ENCODE measurements at places on chromosomes 4 and X.

GRCh38 chrX:16096141-16096540, 27.2 kb upstream of the GRPR start:
- DNase-seq, result no peak

DNA sequence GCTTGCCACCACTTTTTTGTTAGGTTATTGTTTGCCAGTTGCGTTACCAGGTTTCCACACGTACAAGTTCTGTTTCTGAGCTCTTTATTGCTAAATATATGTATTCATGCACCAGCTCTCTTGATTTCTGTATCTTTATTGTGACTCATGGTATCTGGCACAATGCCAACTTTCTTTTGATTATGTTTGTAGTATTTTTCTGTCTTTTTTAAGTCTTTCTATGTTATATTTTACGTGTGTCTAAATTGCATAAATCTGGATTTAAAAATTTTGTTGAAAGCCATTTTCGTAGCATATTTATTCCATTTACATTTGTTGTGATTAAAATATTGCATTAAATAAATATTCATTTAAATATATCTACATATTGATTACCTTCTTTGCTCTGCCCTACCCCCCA, 73.8 kb downstream of the KDM6A start:
- no peak for DNase-seq

GRCh38 chrX:153793291-153793690, 884 bp downstream of the IDH3G start:
- DNase-seq, result no peak

- no peak for DNase-seq
These were observed 933 bp downstream of the CNKSR2 start for GRCh38 chrX:21374994-21375707.

DNA sequence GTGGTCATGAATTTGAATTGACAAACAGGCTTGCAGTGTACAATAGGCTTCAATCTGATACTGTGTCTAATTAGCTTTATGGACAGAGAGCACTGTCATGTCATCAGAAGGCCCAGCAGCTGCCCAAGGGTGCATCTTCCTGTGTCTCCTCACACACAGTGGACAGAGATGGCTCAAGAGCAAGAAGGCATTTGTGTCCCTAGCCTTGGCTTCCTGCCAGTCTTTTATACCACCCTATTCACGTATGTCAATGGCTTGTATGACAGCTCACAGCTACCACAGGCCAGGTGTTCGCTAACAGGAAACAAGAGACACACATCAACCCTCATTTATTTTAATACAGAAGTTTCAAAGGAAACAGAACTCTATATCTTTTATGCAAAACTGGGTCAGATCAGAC, 874.0 kb upstream of the AGA start:
- no peak for DNase-seq

DNA sequence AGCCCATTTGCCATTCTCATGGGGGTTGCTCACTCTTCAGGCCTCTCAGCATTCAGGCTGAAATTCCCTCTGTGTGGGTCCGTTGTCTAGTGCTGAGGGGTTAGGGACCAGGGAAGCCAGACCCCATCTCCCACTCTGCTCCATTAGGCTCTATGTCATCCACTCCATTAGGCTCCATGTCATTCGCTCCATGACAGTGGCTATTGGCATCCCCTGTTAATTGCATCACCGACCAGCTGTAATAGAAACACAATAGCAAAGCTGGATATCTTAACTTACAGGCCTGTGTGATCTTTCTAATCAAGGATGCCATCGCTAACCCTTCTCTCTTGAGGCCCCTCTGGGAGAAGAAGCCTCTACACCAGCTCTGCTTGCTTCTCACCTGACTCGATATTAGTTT, 25.7 kb upstream of the ZNF518B start:
- no peak for DNase-seq

GRCh38 chr4:155582971-155583437, 83.6 kb upstream of the GUCY1A1 start:
- no peak for DNase-seq
